Muscle of leg (tissue), 16 donors: ENCODE measurements at places on chromosomes 2 and 18. TPM values are rescaled to one million over a fixed set of nuclear protein-coding genes. Genes with fewer than 3 reads are reported as not detected.

GKN2 gene
- not detected for total RNA-seq

MCFD2 gene
- 43.9 TPM for total RNA-seq

GPR45 gene
- total RNA-seq, result not detected

- H3K36me3 ChIP-seq, result no peaks in the 10 kb centered on the region
- H3K27me3 ChIP-seq, result peaks cover 2% of the 10 kb centered on the region
- H3K4me1 ChIP-seq, result peaks cover 13% of the 10 kb centered on the region
These were observed 1.1 kb upstream of the CDCA7 start for GRCh38 chr2:173353556-173353955.

DNA sequence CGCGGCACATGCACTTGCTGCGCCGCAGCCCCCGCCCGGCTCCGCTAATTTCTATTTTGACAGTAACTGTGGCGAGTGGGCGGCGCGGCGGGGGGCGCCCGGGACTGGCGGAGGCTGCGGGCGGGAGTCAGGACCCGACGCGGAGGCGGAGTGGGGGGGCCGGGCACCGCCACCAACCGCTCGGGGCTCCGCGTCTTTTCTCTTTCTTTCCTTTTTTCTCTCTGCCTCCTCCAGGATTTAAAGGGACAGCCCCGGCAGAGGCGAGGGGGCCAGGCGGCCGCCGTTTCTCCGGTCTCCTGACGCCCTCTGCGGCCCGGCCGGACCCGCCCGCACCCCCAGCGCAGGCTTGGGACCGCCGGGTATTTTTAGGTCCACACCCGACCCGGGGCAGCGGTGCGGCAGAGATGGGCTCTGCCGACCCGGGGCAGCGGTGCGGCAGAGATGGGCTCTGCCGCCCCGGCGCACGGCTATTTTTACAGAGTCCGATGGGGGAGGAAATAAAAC lies 460 bp upstream of the ZBTB7C start:
- peak; percentile 69 for DNase-seq
- H3K27ac ChIP-seq, result peak overlapping the region; percentile 78
- peaks cover 36% of the 10 kb centered on the region for H3K4me1 ChIP-seq
- peaks cover 36% of the 10 kb centered on the region for H3K27me3 ChIP-seq
- H3K36me3 ChIP-seq, result no peaks in the 10 kb centered on the region

DNA sequence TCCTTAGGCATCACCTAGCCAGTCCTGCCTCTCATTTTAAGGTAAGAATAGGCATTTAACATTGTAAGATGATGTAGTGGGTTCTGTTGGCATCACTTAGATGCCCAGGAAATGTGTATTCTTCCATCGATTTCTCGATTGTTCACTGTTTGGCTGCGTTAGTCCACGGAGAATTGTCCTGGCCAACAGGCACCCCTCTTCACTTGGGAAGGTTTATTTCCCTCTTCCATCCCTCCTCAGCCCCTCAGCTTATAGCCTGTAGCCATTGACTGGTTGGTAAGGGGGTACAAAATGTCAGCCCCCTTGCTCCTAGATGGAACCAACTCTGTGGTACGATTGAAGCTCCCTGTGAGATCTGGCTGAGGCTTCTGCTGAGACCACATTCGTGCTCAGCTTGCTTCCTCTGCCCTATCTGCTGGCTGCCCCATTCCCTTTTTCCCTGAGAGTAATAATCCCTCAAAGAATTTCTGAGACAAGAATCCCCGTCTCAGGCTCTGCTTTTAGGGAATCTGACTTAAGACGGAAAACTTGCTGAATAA lies 43.4 kb downstream of the PLEKHA3 start:
- peak; percentile 13 for DNase-seq
- peaks cover 20% of the 10 kb centered on the region for H3K36me3 ChIP-seq
- H3K27me3 ChIP-seq, result no peaks in the 10 kb centered on the region
- peaks cover 4% of the 10 kb centered on the region for H3K4me1 ChIP-seq

DNA sequence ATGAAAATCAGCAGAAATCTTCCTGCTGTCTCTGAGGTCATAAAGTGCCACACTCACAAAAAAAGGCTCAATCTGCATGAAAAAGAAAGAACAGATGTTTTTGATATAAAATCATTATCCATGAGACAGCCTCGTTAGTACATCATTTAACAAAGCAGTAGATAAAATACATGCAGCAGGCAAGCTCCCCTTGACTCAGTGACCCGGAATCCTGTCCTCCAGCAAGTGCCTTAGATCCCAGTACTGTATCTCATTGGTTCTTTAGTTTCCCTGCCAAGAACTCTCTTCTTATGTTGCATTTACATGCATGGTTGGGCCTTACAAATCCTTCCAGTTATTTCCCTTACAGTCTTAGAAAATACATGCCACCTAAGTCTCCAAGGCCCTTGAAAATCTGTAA lies 148.9 kb upstream of the CCDC195 start:
- H3K36me3 ChIP-seq, result peaks cover 9% of the 10 kb centered on the region
- H3K27me3 ChIP-seq, result no peaks in the 10 kb centered on the region
- no peak for DNase-seq
- H3K4me3 ChIP-seq, result no peak overlapping the region
- H3K27ac ChIP-seq, result no peak overlapping the region

GRCh38 chr2:137828624-137829023 lies 135.6 kb upstream of the HNMT start:
- no peaks in the 10 kb centered on the region for H3K4me1 ChIP-seq
- no peak overlapping the region for H3K27ac ChIP-seq
- H3K4me3 ChIP-seq, result no peak overlapping the region

- no peaks in the 10 kb centered on the region for H3K36me3 ChIP-seq
- H3K27me3 ChIP-seq, result no peaks in the 10 kb centered on the region
- H3K27ac ChIP-seq, result peak overlapping the region; percentile 3
- no peak overlapping the region for H3K4me3 ChIP-seq
- DNase-seq, result no peak
- H3K4me1 ChIP-seq, result peaks cover 29% of the 10 kb centered on the region
These were observed 27.7 kb upstream of the PTPN4 start for GRCh38 chr2:119731983-119732382.

DNA sequence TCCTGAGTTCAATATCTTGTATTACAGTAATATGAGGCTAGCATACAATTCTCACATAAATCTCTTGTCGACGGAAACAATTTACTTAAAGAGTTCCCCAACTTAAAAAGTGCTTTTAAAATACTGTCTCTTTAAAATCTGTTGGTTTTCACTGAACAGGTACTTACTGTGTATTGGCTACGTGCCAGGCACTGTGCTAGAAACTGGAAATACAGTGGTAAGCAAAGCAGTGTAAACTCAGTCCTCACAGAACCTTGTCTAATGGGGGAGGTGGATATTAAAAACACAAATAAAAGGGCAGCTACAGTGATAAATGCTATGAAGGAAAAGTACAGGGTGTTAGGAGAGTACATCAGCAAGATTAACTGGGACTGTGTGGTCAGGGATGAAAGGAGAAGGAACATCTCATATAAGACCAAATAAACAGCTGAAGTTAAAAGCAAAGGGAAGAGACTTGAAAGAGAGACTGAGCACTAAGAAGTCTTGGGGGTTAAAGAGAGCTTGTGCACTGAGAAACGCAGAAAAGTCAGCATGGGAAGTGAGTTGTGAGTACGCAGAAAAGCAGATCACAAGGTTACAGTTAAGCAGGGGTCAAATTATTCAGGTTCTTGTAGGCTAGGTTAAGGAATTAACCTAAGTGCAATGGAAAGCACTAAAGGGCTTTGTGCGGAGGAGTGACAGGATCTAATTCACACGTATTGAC lies 52.5 kb downstream of the USP40 start:
- peaks cover 8% of the 10 kb centered on the region for H3K36me3 ChIP-seq
- no peaks in the 10 kb centered on the region for H3K4me1 ChIP-seq
- H3K4me3 ChIP-seq, result no peak overlapping the region
- DNase-seq, result no peak
- no peaks in the 10 kb centered on the region for H3K27me3 ChIP-seq

- no peaks in the 10 kb centered on the region for H3K36me3 ChIP-seq
- no peak overlapping the region for H3K4me3 ChIP-seq
- no peaks in the 10 kb centered on the region for H3K27me3 ChIP-seq
- DNase-seq, result no peak
- no peaks in the 10 kb centered on the region for H3K4me1 ChIP-seq
- no peak overlapping the region for H3K27ac ChIP-seq
These were observed 33.4 kb upstream of the ABCA12 start for GRCh38 chr2:215171796-215172195.

DNA sequence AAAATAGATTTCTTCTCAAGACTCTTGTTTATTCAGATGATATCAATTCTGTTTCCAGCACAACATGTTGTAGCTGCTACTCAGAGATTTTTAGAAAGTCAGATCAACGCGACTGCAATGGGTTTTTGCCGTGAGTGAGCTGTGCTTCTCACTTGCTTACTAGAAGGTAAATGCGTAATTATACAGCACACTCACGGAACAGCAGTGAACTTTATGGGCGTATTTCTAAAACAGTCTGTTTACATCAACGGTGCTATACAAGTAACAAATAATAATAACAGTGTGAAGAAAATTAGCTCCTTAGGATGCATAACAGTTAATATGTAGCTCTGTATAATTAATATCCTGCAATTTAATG lies 533.6 kb downstream of the RNF144A start:
- no peaks in the 10 kb centered on the region for H3K27me3 ChIP-seq
- no peaks in the 10 kb centered on the region for H3K36me3 ChIP-seq
- H3K4me1 ChIP-seq, result no peaks in the 10 kb centered on the region
- no peak overlapping the region for H3K27ac ChIP-seq
- no peak for DNase-seq

DNA sequence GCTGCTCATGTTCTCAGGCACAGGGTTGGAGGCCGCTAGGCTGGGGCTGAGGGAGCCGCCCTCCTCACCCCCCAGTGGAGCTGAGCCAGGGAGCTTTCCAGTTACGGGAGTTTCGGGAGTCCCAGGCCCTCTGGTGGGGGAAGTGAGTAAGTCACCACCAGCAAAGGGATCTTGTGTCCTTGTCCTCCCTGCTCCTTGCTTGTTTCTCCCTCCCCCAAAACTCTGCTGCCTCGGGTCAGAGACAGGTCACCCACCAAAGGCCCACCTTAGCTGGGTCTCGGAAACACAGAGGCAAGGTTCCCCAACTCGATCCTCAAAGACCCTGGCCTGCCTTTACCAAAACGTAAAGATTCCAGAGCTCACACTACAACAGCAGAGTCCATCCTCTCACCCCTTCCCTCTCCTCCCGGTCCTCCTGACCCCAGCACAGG lies 60.5 kb upstream of the POMC start:
- peak; percentile 91 for DNase-seq
- no peaks in the 10 kb centered on the region for H3K27me3 ChIP-seq
- peaks cover 27% of the 10 kb centered on the region for H3K36me3 ChIP-seq

DNA sequence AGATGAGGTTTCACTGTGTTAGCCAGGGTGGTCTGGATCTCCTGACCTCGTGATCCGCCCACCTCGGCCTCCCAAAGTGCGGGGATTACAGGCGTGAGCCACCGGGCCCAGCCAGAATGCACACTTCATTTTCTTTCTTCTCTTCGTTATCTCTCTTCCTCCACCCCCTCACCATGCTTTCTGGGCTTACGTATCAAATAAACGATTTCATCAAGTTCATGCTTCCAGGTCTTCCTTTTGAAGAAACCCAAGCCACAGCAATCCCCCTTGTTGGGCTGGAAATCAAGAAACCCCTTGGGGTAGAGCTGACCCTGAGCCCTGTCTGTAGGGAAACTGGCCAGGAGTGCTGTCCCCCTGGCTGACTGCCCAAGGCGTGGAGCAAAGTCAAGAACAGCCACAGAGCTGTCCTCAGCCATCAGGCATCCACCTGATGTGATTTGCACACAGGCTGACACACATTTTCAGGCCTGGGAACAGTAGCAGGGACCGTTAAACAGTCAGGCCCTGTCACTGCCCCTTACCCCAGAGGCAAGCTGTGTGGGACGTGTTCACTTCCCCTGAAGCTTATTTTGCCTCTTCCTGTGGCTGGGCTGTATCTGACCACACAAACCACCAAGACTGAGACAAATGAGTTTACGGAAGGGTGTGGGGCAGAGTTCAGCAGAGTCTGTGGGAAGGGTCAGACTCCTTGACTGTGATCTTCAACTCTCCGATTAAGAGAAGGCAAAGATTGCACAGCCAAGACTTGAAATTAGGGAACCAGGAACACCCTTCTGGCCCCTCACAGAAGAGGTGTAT lies 15.1 kb upstream of the NMUR1 start:
- peak; percentile 63 for DNase-seq
- H3K36me3 ChIP-seq, result no peaks in the 10 kb centered on the region
- peaks cover 13% of the 10 kb centered on the region for H3K4me1 ChIP-seq
- H3K27me3 ChIP-seq, result peaks cover 12% of the 10 kb centered on the region
- no peak overlapping the region for H3K4me3 ChIP-seq
- H3K27ac ChIP-seq, result peak overlapping the region; percentile 42

GRCh38 chr2:39114771-39115170 lies 6.1 kb downstream of the SOS1 start:
- H3K36me3 ChIP-seq, result peaks cover 12% of the 10 kb centered on the region
- H3K4me1 ChIP-seq, result peaks cover 6% of the 10 kb centered on the region
- no peak overlapping the region for H3K4me3 ChIP-seq

DNA sequence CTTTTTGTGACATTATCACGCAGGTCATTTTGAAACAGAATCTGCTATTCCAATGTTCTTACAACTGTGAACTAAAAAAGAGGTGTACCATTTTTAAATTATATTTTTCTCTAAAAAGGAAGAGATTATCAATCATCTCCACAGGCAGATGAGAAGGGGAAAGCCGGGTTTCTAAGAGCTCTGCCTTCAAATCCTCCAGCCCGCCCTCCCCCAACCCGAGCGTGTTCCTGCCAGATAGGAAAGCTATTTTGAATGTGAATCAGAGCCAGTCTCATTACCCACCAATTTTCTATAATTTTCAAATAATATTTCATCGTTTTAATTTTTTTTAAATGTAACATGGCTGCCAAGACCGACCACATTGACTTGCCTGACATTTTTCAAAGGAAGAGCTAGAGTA lies 65.9 kb downstream of the KCNF1 start:
- peaks cover 3% of the 10 kb centered on the region for H3K27me3 ChIP-seq
- H3K4me1 ChIP-seq, result peaks cover 15% of the 10 kb centered on the region
- DNase-seq, result peak; percentile 41
- H3K27ac ChIP-seq, result no peak overlapping the region
- H3K4me3 ChIP-seq, result peak overlapping the region; percentile 8
- H3K36me3 ChIP-seq, result no peaks in the 10 kb centered on the region

DNA sequence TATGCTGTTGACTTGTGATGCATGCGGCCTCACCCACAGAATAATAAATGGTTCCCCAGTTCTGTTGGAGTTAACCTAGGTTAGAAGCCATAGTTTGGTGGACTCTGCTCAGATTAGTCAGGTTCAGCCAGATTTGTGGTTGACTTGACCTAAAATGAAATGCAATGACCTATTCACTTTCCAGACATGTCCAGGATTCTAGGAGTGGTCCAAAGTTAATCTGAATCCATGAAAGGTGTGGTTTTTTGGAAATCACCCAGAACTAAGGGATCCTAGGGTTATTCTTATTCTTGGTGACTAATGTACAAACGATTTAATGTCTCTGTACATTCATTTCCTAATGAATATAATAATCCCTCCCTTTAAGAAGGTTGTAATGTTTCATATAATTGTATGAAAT lies 88.9 kb upstream of the RBBP8 start:
- DNase-seq, result no peak
- H3K36me3 ChIP-seq, result no peaks in the 10 kb centered on the region
- H3K4me3 ChIP-seq, result no peak overlapping the region
- H3K27me3 ChIP-seq, result no peaks in the 10 kb centered on the region

DNA sequence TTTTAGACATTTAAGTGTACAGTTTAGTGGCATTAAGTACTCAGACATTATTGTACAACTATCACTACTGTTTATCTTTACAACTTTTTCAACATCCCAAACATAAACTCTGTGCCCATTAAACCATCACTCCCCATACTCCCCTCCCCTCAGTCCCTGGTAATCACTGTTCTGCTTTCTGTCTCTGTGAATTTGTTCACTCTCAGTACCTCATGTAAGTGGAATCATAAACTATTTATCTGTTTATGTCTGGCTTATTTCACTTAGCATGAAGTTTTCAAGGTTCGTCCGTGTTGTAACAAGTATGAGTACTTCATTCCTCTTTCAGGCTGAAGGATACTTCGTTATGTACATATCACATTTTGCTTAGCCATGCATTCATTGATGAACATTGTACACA lies 9.8 kb upstream of the RUFY4 start:
- H3K4me1 ChIP-seq, result no peaks in the 10 kb centered on the region
- H3K36me3 ChIP-seq, result no peaks in the 10 kb centered on the region
- no peak overlapping the region for H3K27ac ChIP-seq
- H3K27me3 ChIP-seq, result peaks cover 4% of the 10 kb centered on the region
- no peak overlapping the region for H3K4me3 ChIP-seq
